Cerebellar cortex (tissue), 1 donor: ENCODE measurements at places on chromosomes 12 and 14.

DNA sequence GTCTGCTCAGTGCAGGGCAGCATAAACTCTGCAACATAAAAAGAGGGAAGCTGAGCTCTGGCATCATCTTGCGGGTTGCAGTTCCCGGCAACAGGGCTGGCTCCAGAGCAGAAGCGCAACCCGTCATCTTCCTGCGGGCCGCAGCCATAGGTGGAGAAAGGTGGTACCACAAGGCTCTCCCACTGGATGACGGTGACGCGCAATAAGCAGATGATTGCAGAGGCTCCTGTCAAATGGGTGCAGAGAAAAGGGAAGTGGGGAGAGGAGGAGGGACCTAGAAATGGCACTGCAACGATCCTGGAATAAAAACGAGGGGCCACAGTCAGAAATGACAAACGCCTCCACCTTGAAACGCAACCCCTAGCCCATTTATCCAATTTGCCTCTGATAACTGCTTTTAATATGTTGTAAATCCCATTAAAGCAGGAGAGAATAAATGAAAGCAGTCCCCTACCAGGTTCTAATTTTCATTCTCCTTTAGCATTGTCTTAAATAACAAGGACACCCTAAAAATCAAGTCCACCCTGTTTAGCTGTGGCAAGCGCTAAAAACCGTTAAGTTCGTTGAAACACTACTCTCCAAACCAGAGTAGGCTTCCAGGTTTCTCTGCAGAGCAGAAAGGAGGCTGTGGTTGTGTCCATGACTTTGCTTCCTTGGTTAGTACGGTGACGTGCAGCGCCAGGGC is 30.9 kb upstream of the TUBA1C start:
- DNase-seq: peak; percentile 89

DNA sequence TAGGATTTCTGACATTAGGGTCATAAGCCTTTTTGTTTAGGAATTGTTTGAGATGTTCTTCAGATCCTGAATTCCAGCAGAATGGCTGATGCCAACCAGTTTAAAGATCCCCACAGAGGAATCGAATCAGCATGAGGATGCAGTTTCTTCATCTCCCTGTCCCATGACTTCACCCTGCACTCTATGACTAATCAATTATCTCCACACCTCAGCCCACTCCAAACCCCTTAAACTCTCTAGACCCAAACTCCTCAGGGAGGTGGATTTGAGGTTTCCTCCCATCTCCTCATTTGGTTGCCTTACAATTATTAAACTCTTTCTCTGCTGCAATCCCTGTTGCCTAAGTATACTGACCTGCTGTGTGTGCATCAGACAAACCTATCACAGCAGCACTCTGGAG is 86.5 kb upstream of the CRY1 start:
- no peak for DNase-seq

- DNase-seq: peak; percentile 30
These were observed 169.9 kb downstream of the KIF21A start for GRCh38 chr12:39272871-39273655.

- no peak for DNase-seq
These were observed 89.1 kb downstream of the BBS10 start for GRCh38 chr12:76259106-76259505.

- peak; percentile 50 for DNase-seq
These were observed 51.0 kb downstream of the MAGOHB start for GRCh38 chr12:10562306-10562933.

DNA sequence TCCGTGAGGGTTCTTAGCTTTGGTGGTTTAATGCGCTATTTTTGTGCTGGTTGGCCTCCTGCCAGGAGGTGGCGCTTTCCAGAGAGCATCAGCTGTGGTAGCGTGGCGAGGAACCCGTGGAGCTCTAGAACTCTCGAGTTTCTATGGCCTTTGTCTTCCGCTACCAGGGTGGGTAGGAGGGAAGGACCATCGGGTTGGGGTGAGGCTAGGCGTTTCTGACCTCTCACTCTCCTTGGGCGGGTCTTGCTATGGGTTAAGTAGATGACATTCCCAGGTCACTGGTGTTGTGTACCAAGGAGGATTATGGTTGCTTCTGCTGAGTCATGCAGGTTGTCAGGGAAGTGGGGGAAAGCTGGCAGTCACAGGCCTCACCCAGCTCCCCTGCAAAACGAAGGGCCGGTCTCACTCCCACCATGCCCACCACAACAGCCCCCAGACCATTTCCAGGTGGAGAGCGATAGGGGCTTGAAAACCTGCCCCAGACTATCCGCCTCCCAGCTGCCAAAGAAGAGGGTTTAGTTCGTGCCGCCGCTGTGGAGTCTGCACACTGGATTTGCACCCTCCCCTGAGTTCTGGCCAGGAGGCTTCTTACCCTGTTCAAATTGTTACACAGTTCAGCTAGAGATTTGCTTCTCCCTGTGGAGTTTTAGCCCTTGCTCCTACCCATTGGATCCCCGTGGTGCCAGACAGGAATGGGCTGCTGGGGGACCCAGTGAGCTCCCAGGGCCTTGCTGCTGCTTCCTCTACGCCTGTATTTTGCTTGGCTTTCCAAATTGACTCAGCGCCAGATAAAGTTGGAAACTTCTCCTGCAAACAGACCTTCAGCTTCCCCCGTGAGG is 21.9 kb downstream of the RNFT2 start:
- no peak for DNase-seq

DNA sequence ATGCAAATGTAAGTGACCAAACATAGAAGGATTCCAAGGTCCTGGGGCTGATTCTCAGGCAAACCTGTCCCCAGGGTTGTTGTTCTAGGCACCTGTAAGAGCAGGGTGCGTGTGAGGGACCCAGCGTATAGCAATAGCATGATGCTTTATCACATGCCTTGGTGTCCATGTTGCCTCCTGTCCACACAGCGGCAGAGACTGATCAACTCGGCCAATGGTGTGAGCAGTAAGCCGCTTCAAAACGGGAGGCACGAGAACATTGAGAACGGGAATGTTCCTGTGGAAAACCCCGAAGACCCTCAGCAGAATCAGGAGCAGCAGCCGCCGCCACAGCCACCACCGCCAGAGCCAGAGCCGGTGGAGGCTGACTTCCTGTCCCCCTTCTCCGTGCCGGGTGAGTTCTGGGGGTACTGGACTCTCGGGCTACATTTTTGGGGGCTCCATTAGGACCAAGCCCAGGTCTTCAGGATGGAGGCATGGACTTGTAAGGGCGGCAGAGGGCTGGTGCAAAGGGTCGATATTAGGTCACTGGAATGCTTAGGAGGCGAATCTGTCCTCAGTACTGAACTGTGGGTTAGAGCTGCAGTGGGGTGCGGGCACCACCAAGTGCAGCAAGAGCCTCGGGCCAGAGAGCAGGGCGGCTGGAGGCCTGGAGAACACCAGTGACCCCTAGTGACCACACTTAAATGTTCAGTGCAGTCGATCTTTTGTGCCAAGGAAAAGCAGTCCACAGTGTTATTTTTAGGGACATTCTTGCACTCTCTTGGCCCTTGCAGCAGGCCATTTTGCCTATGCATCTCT is 57.2 kb upstream of the RIN3 start:
- DNase-seq: peak; percentile 60

DNA sequence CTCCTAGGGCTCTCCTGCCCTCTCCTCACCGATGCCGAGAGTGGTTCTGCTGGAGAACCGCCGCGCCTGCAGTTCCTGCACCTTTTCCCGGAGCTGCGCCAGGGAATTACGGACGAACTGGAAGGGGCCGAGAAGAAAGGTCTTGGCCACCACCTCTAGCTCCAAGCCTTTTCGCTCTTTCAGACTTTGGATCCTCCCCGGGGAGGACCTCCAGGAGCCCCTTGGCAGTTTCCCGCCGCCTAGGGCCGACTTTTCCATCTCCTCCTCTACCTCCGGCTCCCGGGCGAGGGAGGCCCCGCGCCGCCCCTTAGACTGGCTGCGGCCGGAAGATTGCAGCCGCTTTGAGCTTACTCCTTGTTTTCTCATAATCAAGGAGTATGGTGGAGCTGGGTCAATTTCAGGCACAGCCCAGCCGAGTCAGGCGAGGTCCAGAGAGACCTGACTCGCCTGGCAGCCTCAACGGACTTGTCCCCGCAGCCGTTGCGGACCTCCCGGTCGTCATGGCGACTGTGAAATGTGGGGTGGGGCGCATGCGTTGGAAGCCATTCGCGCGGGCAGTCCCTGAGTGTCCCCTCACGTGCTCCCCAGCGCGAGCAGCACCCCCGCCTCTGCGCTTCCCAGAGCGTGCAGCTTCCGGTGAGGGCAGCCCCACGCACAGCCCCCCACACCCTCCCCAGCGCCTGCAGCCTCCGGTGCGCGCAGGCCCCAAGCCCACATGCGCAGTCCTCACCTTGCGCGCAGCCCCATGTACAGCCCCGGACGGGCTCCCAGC is at the start of gene DPY19L2:
Gene DPY19L2, minus strand, starts transcription at position 466 of the 772 bp plus-strand sequence. Its CDS starts 100 bp downstream, at position 366.
- DNase-seq: peak; percentile 83

- DNase-seq: no peak
These were observed 35.9 kb downstream of the SLC4A8 start for GRCh38 chr12:51460519-51460918.

DNA sequence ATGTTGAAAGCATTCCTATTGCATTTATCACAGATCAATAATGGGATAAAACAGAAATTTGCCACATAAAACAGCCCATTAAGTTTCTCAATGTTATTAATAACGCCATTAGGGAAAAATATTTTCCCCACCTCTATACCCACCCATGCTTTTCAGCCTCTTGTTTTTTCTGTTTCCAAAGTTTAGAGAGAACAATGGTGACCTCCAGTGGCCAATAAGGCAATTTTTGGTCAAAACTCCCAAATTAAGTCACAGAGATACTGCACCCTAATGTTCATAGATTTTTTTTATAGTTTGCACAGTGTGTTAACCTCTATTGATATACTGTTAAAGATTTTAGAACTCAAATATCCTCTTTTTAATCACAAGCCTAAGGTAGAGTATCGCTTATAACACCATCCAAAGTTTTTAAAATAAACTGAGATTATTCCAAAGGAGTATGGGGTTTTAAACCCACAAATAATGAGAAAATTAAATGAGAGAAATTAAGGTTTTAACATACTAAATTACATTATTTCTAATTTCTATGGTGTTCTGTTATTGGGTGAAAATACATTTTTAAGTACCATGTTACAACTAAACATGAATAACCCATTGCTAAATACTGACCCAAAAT is 184.7 kb upstream of the DCN start:
- DNase-seq: no peak

- no peak for DNase-seq
These were observed 44.8 kb downstream of the BCL2L14 start for GRCh38 chr12:12115514-12115913.

- no peak for DNase-seq
These were observed 236.2 kb downstream of the EGLN3 start for GRCh38 chr14:33714527-33715226.

DNA sequence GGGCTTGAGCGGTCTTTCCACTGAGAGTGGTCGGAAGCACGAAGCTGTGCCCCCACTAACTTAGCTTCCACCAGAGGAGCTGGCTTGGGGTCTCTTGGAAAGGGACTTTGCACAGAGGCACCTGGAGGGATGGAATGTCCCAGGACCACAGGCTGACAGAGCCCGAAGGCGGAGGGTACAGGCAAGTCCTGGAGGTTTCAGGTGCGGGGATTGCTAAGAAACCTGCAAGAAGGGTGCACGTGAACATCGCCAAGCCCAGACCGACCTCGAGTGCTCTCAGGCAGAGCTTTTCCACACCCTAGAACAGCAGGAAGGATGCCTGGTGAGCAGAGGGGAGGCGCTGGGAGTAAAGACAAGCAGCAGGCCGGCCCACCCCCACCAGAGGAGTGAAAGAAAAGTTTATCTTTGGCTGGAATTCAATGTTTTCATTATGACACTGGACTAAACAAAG is 61.6 kb downstream of the SERPINA3 start:
- DNase-seq: no peak

DNA sequence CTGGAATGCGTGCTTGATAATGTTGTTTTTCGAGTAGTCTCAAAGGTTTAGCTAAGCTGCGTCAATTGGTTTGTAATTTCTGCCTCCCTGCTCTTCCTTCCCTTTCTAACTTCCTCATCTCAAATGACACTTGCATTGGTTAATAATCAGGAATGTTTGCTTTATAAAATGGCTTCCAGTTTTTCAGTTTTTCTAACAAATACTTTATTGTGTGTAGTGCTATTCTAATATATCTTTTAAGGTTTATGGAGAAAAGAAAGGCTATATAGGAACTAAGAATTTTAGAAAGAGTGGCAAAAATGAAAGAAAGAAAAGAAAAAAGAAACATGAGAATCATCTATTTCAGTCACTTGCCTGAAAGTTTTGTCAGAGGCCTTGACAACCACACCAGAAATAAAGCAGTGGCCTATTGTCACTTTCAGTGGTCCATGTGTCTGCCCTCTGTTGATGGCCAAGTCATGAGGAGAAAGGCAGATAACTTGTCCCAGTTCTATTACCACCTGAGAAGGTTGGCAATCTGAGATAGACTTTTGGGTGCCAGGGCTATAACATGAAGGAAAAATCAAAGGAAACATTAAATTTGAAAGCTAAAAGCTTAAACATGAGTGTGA is 221.9 kb upstream of the KITLG start:
- no peak for DNase-seq

DNA sequence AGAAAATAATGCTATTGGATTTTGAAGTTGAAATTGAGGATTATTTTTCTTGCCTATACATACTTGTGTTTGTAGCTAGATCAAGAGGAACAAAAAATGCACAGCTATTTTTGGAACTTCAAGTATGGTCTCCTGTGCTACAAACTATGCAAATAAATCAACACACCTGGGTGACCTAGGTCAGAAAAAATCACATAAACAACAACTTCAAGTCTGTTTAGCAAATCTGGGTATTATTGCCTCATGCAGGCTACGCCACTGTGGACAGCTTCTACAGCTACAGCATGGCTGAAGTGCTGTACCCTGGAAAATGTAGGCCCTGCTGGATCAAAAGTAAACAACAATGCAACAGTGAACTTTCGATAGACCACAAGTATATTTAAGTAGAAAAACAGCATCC is 87.5 kb downstream of the SLC6A15 start:
- no peak for DNase-seq

DNA sequence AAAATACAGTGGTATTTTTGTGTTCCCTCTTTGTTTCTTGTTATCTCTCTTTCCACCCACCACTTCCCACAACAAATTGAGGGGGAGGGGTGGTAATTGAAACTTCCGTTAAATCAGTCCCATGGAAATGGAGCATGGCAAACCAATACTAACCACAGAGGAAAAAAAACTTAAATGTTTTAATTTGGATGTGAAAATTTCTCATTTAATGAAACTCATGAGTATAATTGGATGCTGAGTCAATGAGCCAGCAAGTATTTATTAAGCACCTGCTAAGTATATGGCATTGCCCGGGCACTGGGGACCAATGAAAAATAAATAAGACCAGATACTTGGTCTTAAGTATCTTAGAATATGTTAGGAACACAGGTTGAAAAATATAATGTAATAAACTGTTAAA is 147.5 kb downstream of the KCNH5 start:
- no peak for DNase-seq

DNA sequence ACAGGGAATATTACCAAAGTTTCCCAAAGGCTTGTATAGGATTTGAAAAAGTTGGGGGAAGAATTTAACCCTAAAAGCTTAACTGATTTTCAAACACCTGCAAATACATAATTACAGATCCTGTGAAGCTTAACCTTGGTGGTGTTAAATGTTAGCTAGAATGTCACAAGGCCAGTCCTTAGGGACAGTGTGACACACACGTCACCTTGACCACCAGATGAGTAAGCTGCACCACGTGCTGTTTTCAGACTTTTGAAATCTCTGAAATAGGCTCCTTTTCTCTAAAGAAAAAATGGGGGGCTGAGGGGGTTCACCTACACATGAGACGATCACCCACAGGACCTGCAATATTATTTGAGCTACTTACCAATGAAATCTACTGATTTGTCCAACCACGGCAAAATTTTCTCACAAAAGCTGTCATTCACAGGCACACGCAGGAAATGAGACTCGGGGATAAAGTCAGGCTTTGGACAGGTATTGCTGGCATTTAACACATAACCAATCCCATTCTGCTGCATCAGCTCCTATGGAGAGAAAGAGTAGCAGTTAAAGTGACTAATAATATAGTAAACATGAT is 75.9 kb downstream of the DUSP16 start:
- DNase-seq: no peak
